Choroid plexus epithelial cell (primary cell): ENCODE measurements at places on chromosomes 3 and 15.

DNA sequence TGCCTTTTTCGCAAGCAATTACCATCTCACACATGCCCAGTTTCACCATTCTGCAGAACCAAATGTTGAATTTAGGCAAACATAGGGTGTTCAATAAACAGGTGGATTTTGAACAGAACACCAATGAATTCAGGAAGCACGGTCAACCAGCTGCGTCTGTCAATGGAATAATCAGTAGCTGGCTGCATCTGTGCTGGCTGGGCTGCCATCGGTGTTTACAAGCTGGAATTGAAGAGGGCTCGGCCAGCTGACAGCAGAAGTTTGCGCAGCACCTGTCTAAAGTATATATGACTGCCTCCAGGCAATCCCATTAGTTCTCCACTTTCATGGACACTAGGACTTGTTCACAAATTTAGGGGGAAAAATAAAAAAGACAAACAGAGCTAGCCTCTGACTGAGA, 996.4 kb upstream of the CFAP20DC start:
- DNase-seq, result no peak

- DNase-seq, result no peak
Measured at GRCh38 chr3:106161246-106161645, 292.4 kb upstream of the CBLB start.

- no peak for DNase-seq
Measured at GRCh38 chr3:65350801-65351476, 663.1 kb upstream of the ADAMTS9 start.

DNA sequence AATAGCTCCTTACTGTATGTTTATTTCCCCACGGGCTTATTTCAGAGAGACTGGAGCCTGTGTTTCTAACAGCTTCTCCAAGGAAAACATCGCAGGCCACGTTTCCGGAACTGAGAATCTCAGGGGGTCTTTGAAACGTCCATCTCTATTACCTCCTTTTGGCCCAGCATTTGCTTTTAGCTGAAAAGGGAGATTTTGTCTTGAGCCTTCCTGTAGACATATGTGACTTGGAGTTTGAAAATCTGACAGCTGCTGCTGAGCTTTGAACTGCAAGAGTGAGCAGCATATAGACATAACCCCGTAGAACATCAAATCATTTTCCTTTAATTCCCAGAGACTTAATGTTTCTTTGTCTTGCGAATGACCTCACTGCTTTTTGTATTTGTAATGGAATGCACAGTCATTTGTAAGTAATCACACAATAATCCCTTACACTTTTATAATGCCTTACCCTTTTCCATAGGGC, 54.6 kb downstream of the LPP start:
- peak; percentile 60 for DNase-seq

GRCh38 chr15:96549136-96549535, 218.6 kb downstream of the NR2F2 start:
- no peak for DNase-seq

DNA sequence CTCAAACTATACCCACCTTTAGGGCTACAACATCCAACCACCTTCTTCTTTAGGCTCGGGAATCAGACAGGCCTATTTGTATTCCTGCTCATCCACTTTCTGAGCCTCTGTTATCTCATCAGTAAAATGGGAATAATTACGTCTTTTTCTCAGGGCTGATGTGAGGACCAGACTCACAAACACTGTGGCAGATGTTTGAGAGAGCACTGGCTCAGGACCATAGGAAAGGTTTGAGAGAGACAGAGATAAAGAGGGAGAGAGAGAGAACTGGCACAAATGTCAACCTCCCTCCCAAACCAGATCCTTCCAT, 4.8 kb upstream of the DAPK2 start:
- no peak for DNase-seq

- no peak for DNase-seq
Measured at GRCh38 chr3:169245631-169246030, 417.9 kb downstream of the MECOM start.

DNA sequence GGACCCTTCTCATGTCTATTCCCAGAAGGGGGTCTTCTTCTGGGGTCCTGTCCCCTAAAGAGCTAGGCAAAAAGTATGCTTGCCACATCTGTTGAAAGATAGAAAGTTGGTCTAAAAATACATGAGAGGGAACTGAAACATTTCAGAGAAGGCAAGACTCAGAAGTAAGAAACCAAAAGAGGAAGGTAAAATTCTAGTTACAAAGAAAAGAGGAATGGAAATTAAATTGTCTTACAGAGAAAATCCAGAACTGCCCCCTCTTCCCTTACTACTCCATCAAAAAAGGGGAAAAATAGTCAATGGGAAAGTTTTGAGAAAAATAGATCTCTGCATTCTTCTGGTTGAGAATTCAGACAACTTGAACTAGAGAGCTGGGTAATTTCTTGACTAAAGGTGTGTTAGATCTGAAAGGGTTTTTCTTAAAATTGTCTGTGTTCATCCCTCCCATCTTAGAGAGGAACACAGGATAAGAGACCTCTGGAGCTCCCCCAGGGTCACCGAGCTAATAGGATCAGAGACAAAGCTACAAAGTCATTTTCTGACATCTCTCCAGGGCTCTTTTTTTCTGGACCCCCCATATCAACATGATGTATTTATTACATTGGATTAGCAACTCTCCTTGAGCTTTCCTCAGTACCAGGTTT, 32.3 kb upstream of the CCR2 start:
- no peak for DNase-seq

DNA sequence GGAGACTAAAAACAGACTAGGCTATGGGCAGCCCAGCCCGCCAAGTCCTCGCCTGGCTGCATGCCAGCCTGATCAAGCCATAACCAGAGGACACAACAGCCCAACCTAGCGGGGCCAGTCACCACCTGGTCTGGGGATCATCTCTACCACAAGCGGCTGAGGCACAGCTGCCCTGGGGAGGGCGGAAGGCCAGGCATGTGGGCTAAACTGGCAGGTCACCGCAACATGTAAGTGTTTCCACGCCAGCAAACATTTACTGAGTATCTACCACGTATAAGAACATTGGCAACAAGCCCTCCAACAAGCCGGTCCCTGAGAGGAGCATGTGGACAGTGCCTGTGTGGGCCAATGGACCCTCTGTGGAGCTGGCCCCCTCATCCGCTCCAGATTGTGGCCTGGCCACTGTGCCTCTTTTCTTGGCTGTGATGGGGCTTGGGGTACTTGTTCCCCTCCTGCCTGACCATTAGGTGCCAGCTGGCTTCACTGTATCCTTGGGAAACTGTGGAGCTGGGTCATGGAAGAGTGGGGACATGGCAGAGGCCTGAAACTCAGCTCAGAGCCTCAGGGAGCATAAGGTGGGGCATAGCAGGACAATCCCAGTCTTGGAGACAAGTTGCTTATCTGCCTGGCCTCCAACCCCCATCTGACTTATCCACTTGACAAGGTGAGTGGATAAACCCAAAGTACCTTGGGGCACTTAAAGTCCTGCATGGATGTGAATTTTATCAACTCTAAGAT, 9.0 kb downstream of the UBXN7 start:
- no peak for DNase-seq

GRCh38 chr15:77186594-77187011, 115.7 kb upstream of the TSPAN3 start:
- DNase-seq, result peak; percentile 81

- peak; percentile 56 for DNase-seq
Measured at GRCh38 chr3:187291001-187291511, 481 bp downstream of the MASP1 start.

DNA sequence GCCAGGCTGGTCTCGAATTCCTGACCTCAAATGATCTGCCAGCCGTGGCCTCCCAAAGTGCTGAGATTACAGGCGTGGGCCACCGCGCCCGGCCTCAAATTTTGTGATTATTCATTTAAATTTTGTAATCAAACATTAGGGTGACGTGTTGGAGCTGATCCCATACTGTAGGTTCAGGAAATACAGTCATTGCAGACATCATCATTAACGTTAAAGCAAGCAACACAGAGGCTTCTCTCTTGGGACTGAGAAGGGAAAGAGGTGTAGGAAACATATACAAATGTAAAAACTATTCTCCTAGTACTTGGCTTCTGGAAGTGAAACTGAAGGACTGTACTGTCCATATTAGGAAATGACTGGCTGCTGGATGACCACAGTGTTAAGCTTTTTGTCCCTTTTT, 11.1 kb upstream of the ARID3B start:
- peak; percentile 82 for DNase-seq

GRCh38 chr3:4795905-4796304, 183.3 kb upstream of the BHLHE40 start:
- DNase-seq, result peak; percentile 12

GRCh38 chr15:47787875-47788274, 70.6 kb downstream of the SEMA6D start:
- no peak for DNase-seq

- DNase-seq, result peak; percentile 90
Measured at GRCh38 chr15:97084650-97085049, 754.1 kb downstream of the NR2F2 start.

- no peak for DNase-seq
Measured at GRCh38 chr15:29677455-29677854, 144.8 kb downstream of the TJP1 start.

DNA sequence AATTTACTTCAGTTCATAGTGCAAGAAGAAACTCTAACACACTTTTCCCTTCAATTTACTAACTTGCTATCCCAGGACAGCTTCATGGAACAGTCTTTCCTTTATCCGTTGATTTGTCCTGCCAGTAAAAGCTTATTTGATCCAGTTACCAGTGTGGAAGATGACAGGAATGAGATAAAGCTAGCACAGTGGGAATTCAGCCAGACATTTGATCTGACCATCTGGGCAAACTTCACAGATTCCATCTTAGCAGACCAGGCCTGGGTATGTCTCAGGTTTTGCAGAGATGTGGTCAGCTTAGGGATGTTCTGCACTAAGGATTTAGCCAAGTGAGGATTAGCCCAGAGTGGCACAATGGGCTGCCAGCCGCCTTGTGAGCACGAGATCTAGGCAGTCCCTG, 19.7 kb downstream of the CEMIP start:
- no peak for DNase-seq

DNA sequence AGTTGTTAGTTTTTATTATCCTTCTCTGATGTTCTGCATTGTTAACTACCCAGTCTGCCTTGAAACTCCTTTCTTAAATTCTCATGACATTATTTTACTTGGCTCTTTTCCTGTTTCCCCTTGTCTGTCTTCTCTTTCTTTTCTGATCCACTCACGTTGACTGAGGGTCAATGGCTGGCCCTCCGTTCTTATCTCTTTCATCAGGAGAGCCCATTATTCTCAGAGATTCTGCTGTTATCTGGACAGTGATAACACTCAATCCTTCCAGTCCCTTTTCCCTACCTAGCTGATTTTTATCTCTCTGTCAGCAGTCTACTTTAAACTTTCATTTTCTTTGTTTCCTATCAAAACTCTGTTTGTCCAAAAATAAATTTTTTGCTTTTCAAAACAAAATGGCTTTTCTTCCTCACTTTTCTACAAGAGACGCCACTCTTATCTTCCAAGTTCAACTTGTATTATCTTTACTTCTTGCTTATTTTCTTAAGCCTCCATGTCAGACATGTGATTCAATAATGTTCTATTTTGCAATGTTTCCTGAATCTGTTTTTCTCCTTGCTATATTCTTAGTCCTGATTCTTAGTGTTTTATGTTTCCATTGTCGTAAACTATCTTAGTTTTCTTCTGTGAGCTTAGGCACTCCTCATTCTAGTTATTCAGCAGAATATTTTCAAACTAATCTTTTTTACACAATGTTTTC, 120.2 kb downstream of the NEDD4 start:
- peak; percentile 63 for DNase-seq

DNA sequence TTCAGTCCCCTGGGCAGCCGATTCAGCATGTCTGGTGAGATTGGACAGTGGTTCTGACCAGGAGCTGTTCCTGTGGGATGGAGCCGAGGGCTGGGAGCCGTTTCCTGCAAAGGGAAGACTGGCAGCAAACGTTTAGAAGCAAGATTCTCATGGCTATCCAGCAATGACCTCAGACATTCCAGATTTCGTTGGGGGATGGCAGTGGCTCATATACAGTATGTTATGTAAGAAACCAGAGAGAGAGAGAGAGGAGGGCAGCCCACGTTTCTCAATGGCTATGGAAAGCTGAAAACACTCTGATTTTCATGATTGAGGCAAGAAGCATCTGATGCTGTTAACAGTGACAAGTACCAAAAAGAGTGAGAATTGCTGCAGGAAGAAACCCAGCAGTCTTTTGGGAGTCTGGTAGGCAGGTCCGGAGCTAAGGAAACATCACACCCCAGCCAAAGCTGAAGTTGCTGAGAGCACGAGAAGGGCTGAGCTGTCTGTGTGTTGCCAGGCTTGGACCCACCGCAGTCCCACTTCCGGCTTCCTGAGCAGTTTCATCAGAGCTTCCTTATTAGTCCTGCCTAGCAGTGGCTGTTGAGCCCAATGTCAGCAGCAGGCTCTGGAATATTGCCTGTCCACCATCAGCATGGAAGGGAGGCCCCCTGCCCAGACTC, 25.6 kb upstream of the VPS8 start:
- DNase-seq, result peak; percentile 84
